ENCODE measurements at places on chromosomes 16 and 17.

DNA sequence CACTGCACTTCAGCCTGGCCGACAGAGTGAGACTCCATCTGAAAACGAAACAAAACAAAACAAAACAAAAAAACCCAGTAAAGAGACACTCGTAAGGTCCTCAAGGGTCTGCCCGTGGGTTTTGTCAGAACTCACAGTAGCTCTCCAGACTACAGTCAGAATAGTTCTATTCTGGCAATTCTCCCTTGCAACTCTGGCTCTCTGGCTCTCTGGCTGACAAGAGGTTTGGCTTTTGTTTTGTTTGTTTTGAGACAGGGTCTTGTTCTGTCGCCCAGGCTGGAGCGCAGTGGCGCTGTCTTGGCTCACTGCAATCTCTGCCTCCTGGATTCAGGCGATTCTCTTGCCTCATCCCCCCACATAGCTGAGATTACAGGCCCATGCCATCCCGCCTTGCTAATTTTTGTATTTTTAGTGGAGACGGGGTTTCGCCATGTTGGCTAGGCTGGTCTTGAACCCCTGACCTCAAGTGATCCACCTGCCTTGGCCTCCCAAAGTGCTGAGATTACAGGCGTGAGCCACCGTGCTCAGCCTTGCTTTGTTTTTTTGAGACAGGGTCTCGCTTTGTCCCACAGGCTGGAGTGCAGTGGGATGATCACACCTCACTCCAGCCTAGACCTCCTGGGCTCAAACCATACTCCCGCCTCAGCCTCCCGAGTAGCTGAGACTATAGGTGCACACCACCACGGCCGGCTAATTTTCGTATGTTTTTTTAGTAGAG lies 20.5 kb upstream of the CHP2 start:
- no peak for DNase-seq

GRCh38 chr17:1413281-1413791 lies 13.3 kb upstream of the YWHAE start:
- no peak for DNase-seq

DNA sequence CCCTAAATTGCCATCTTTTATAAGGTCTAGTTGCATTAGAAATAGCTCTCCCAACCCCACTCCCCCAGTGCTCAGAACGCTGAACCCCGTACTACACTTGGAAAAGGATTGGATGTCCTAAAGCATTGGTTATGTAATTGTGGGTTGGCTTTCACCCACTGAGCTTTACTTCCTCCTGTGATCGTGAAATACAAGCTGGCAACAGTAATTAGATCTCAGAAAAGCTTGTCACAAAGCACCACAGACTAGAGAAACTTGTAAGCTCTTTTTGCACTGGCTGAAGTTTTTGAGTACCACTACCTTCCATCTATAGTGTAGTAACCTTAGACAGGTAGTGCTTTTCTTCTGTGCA lies 54.4 kb downstream of the SIAH1 start:
- DNase-seq = no peak

GRCh38 chr17:3512505-3513171 lies 36.8 kb downstream of the ASPA start:
- DNase-seq = no peak

DNA sequence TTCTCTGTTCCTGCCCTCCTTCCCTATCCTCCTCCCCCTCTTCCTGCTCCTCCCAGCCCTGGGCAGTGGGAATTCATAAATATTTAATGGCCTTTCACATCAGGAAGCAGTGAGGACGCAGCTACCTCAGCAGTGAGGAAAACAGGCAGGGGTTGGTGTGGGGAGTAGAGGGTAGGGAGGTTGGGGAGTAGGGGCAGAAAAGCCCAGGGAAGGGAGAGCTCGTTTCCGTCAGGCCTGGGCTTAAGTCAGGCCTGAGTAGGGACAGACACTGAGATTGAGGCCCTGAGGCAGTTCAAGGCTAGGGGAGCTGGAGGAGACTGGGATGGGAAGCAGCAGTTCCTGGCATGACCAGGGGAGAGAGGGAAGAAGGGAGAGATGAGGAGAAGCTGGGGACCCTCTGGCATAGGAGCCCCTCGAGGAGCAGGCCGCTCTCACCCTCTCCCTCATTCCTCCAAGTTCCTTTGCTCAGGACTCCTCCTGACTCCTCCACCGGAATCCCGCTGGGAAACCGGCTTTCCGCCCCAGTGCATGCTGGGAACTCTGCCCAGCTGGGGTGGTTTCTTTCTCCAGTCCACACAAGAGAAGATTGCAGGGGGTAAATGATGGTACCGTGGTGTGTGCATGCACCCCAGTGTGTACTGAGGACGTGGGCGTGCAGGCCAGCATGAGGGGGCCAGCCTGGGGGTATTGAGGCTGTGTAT lies 6.2 kb downstream of the SAMD14 start:
- no peak for DNase-seq

DNA sequence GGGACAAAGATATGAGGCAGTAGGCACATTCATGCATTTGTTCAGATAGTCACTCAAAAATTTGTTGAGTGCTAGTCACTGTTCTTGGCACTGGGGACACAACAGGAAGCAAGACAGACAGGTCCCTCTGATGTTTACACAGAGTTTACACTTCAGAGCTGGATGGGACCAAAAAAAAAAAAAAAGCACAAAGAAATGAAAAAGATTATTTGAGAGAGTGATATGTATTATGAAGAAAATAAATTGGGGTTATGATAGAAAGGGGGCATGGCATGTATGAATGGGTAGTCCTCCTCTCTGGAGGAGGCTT lies 3.5 kb upstream of the YPEL2 start:
- no peak for DNase-seq

GRCh38 chr17:37827905-37828650 lies 83.2 kb upstream of the HNF1B start:
- DNase-seq = no peak

DNA sequence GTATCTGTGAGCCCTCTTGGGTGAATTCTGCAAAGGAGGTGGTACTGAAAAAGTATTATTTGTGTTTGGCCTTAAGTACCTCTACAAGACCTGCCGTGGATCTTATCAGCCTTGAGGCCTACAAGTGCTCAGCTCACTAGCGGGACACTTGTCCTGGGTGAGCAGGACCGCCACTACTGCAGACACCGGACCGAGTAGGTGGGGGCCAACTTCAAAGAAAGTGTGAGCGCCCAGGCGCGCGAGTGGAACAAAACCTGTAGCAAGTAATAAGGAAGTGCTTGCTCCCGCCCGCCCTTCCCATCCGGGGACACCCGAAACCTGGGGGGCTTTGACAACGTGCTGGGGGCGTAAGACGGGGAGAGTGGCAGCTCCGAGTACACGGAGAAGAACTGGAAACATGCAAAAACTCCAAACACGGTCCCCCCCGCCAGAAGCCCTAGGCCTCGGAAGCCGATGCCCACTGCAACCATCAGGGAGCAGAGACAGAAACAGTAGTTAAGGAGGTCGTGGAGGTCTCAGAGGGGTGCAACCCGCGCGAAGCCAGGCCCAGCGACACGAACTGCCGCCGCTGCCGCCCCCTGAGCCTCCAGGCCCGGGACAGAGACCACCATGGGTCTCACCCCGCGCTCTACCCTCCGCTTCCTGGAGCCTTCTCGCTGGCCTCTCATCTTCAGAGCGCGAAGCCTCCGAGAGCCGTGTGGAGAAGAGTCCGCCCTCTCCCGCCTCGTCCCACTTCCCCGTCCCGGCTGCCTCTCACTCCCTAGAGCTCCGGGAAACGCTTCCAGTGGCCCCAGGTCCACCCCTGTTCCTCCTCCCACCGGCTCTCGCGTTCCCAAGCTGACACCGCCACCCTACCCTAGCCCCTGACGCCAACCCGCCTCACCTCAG lies 537 bp downstream of the CNOT1 start:
- peak; percentile 17 for DNase-seq

GRCh38 chr16:30534368-30535105 lies at the start of gene ZNF747:
ZNF747 (minus strand) TSS chr16:30534858; CDS start chr16:30534679, 179 bp downstream.
- DNase-seq = peak; percentile 88

All from T-helper 17 cell (primary cell).